ENCODE measurements at places on chromosomes 1 and 21. TPM values are rescaled to one million over a fixed set of nuclear protein-coding genes. Genes with fewer than 3 reads are reported as not detected.

ZNF695 gene
- total RNA-seq = 5.9 TPM

GRCh38 chr1:3327936-3328590, 126.4 kb upstream of the ARHGEF16 start:
- DNase-seq = no peak

ADAMTS5 gene
- total RNA-seq = 4.4 TPM

- no peak for DNase-seq
Observed at GRCh38 chr1:109931189-109931731, 20.6 kb downstream of the CSF1 start.

CFAP141 gene
- not detected for total RNA-seq

CHI3L2 gene
- not detected for total RNA-seq

DNA sequence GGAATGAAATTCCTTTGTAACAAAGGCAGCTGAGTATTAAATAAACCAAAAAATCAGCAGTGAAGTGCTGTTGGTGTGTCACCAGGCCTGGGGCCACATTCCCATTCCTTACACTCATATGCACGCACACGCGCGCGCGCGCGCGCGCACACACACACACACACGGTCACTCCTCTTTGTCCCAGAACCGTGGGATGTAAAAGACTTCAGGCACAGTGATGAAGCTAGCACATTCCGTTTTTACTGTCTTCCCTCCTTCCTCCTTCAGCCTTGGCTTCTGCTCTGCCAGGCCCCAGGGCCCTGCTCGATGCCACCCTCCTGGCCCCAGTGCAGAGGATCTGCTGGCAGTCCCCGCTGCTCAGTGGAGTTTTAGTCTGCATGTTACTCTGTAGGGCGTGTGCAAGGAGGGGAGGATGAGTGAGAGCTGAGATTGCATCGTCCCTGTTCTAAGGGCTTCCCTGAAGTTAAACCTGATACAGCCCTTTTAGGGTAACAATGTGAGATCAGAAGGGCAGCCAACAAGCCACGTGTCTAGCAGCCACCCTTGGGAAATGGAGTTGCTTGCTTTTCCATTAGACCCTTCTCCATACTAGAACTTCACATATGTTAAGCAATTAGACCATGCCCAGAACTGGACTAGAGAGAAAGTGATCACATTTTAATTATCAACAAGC, 71.7 kb upstream of the WDR26 start:
- DNase-seq = no peak

DNA sequence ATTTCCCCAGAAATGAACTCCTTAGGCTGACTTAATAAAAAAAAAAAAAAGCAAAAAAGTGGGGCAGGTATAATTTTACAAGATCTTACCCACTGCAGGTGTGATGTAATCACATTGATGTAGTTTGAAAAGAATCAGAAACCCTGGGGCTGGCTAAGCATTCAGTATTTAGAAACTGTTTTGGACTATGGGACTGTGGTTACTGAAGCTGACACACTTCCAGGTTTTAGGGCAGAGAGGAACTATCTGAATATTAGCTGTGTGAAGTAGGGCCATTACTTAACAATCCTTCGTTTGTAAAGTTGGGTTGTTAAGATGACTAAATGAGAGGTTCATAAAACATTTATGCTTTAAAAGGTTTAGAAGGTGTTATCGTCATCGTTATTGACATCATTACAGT, 165.3 kb downstream of the FASLG start:
- DNase-seq = no peak

DNA sequence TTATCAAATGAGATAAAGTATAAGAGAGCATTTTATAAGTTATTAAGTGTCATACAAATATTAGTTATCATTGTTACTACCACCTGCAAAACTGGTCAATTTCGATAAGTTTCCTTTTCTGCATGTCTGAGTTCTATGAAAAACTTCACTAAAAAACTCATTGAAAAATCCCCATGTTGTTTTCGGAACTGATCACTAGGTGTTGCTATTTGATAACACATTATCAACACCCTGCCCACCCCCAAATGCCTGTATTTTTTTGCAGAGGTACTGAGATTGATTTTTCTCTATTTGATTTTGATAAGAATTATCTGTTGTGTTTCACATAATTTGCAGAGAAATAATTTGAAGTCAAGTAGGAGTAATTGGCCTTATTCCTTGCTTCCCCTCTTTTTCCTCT, 22.1 kb upstream of the DISP1 start:
- no peak for DNase-seq

DNA sequence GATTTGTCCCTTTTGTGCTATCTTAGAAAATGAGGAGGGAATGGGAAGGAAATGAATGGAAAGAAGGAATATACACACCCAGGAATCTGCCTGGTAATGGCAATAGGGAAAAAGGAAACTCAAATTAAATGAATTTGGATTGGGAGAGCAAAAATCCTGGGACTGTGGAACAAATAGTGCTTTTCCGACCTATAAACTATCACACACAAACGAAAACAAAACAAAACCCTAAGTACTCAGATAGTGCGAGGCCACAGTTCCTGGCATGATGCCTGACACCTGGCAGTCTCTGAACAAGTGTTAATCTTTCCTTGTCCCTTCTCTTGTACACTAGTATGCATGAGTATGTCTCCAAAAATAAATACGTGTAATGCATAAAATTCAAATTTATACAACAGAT, 319.8 kb upstream of the SPAG17 start:
- no peak for DNase-seq

DNA sequence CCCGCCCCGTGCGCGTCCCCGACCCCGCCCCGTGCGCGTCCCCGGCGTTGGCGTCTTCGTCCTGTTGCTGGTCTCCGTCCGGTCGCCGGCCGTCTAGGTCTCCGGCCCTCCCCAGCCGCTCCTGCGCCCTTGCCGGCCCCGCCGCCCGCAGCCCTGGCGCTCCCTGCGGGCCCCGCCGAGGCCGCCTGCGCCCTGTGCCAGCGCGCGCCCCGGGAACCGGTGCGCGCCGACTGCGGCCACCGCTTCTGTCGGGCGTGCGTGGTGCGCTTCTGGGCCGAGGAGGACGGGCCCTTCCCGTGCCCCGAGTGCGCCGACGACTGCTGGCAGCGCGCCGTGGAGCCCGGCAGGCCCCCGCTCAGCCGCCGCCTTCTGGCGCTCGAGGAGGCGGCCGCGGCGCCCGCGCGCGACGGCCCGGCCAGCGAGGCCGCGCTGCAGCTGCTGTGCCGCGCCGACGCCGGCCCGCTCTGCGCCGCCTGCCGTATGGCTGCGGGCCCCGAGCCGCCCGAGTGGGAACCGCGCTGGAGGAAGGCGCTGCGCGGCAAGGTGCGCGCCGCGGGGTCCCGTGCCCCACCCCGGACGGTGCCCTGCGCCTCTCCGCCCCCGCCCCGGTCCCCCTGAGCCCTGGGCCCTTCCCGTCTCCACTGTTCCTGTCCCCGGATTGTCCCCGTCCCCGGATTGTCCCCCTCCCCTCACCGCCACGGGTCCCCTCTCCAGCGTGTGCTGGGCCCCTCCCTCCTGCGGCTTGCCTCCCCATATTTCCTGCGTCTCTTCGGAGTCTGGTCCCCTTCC, at the start of gene RNF187:
TSS of gene RNF187 (plus strand) at position 47 of the 789 bp plus-strand sequence.
- peak; percentile 89 for DNase-seq

GRCh38 chr1:43436371-43436770, 17.4 kb downstream of the HYI start:
- DNase-seq = no peak

DNA sequence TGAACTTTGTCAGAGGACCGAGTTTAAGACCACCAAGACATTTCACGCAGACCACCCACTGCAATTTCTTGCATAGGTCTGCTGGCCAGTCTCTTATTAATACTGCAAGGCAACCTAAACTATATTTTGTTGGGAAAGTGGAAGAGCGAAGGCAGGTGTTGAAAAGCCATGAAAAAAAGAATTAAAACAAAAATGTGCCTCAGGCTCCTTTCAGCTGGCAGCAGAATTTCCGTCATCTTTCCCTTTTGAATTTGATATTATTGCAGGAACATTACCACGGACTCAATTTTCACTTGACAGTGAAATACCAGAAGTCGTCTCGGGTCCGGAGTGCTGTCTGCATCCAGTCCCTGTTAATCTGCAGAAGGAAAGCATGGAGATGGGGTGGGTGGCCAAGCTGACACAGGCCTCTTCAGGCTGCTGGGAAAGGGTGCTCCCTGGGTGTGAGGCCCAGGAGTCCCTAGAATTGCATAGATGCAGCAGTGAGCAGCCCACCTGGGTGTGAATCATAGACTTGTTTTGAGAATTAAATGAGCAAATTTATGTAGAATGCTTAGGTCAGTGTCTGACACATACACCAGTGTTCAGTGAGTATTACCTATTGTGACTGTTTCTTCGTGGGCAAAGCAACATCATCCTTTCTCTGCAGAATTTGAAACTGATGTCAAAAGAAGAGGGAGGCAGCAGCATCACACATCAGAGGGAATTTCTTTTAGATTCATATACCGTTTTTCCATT, 150.7 kb downstream of the PBX1 start:
- no peak for DNase-seq
